T follicular helper cell (primary cell): ENCODE measurements at places on chromosomes 13 and 19.

DNA sequence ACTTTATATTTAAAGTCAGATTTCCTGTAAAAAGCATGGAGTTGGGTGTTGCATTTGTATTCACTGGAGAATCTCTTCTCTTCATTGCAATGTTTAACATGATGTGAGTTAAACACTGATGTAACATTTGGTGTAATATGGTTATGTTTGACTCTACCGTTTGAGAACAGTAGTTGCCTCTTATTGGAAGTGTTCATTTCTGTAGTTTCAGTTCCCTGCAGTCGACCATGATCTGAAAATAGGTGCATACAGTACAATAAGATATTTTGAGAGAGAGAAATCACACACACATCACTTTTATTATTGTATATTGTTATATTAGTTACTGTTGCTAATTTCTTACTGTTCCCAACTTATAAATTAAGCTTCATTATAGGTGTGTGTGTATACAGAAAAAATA lies 105.2 kb upstream of the SPACA7 start:
- DNase-seq, result no peak

- DNase-seq, result no peak
Observed at GRCh38 chr19:2032296-2032941, 16.9 kb upstream of the BTBD2 start.

DNA sequence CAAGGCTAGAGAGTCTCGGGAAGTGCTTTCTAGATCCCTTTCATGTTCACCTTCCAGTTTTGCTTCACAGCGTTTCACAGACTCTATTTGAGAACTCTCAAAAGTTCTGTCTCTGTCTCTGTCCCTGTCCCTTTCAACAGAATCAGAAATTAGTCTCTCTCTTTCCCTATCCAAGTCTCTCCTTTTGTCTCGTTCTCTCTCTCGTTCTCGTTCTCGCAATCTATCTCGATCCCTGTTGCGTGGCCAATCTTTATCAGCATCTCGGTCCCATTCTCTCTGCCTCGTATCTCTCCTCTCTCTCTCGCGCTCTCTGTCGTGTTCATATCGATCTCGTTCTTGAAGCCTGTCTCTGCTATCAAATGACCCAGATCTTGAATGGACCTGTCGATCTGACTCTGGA lies 85.0 kb downstream of the ZC3H13 start:
- DNase-seq, result no peak

DNA sequence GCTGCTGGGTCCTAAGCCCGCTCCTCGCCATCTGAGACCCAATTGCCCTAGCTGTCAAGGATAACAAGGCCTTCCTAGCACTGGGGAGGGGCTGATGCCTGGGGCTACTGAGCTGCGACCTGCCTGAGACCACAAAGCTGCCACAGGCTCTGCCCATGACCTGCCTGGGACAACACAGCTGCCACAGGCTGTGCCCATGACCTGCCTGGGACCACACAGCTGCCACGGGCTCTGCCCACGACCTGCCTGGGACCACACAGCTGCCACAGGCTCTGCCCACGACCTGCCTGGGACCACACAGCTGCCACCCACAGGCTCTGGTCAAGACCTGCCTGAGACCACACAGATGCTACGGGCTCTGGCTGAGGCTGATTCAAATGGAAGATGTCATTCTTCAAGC lies 54.8 kb downstream of the EPS15L1 start:
- no peak for DNase-seq

DNA sequence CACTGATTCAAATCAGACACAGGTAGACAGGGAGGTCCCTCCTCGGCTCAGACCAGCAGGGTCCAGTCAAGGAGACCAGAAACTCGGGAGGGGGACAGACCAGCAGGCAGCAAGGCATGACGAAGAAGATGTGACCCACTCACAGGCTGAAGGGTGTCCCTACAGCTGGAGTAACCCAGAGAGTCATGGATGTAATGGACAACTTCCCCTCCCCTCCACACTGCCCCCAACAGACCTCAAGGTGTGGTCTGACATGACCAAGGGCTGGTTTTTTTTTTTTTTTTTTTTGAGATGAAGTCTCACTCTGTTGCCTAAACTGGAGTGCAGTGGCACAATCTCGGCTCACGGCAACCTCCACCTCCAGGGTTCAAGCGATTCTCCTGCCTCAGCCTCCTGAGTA lies 34.1 kb downstream of the PBX4 start:
- no peak for DNase-seq

GRCh38 chr19:6521718-6522646 lies 8.8 kb upstream of the TNFSF9 start:
- DNase-seq, result peak; percentile 38

DNA sequence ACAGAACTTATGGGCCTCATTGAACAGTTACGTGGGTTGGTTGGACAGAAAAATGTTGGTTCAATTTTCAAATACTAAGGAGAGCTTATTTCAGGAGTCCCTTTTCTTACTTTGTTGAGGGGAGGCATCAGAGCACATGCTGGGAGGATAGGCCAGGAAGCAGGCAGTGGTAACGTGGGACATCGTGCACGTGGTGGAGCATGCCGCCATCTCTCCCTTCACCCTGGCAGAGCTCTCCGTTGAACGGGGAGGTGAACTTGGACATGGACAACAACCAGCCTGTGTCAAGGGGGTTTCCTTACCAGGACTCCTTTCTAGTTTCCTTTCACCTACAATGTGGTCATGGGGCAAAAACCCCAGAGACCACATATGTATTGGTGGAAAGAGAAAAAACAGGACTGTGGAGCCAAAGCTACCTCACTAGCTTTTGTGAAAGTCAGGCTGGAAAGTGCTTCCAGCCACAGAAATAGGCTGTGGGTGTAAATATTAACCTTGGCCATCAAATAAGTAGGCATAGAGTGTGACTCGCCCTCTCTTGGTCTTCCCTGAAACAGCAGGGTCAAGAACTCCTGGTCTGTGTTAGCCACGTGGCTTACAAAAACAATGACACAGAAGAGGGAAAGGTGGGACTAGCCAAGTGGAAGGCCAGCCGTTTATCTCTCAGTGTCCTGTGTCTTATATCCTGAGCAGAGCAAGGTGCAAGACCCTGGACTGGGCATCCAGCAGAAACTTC lies 14.4 kb downstream of the MICOS13 start:
- DNase-seq, result no peak

GRCh38 chr13:92864584-92865284 lies 361.9 kb upstream of the GPC6 start:
- DNase-seq, result no peak

DNA sequence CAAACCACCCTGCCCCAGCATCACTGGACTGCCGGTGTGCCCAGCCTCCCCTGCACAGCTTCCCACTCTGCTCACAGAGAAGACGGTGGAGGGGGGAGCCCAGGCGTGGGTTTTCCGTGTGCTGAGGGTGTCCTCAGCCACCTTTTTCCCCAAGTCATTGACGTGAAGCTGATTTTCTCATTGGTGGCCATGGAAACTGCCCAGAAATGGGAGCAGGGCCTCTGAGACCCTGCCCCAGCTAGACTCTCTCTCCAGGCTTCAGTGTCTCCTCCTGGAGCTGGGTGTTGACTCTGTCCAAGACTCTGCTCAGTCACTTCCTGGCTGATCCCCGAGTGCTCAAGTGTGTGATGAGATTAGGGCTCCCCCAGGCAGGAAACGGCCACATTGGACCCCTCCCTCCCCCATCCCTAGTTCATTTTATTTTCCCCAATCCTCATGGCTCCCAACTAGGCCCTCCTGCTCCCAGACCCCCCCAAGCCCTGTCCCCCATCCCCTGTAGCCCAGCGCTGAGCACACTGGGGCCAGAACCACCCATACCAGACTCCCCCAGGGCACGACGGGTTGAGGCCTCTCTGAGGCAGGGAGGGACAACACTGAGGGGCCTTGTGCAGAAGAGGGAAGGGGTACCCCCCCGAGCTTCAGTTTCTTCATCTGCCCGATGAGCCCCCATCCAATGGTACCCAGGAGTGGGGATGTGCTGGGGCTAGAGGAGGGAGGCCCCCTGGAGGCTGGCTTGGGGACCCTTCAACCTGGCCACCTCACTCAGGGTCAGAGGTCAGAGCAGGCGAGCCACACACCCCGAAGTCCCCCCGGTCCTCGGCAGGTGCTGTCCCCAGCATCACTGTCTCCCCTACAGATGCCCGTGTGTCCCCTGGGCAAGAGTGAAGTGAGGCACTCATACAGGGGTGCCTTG lies 1.2 kb upstream of the F2RL3 start:
- no peak for DNase-seq

DNA sequence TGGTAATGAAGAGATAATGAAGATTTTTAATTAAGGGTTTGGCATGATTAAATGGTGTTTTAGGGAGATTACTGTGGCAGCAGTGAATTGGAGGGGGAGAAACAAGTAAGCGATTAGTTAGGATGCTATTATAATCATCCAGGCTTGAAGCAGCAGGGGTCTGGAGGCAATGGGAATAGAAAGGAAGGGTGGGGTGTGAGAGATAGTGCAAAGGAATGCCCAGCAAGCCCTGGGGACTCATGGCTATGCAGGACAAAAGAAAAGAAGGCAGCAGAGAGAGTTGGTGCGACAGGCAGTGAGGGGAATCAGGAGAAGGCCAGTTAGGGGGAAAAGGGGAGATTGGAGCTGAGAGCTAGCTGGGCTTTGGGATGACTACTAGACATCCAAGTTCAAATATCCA lies 34.5 kb downstream of the SOX21 start:
- DNase-seq, result no peak

- DNase-seq, result no peak
Observed at GRCh38 chr19:45216667-45217066, 28.5 kb downstream of the EXOC3L2 start.

DNA sequence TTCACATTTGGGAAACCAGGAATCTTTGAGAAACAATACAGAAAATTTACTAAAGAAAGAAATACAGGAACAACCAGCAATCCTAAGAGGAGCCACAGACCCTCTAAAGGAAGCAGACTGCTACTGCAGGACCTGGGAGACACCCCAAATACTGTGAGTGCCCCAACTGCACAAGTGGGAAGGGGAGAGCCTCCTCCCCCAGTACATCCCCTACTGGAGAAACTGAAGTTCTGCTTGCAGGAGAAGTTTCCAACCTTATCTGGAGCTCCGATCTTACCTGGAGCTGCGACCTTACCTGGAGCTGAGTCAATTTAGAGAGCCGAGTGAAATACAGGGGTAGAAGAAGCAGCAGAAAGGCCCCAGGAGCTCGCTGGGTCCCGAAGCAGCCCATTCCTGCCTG lies 236.4 kb upstream of the SPRY2 start:
- DNase-seq, result no peak

DNA sequence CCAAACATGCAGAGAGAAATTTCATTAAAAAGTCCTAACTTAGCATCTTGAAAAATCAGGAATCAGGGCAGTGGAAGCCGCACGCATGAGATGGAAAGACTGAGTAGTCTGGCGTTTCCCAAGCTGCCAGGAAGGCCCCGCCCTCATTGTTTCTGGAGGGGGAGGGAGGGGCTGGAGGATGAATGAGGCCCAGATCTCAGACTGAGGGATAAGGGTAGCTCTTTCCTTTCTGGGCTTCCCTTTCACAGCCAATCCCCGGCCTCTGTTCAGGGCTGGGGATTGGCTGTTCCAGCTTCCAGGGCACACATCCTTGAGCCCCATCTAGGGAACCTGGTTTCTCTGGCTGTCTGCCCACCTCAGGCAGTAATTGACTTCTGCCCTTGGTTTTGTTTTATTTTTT lies 7.3 kb downstream of the C19orf53 start:
- no peak for DNase-seq

DNA sequence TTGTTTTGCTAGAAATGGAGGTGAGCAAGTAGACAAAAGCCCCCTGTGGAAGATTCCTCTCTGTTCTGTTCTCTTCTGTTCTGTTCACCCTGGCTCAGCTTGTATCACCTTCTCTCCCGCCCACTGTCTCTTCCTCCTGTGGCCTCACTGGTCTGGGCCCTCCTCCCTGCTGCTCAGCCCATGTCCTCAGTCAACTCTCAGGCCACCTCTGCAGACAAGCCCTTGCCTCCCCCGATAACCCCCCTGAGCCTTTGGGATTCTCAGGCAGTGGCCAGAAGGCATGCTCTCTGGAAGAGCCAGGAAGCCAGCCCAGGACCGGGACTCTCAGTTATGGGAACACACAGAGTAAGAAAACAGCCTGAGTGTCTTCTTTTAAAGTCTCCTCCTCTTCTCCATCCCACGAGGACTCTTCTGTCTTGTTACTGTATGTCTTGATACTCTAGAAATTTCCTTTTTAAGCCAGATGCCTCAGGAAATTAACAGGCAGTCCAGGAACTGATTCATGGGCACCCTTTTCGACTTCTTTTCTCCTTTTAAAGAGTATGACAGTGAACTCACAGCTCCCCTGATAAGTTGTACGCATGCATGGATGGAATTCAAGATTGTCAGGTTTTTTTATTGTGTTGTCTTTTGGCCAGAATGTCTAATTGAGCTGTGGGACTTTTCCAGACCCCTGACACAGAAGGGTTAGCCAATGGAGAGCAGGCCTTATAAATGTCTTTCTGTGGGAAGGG lies 33.7 kb downstream of the SHISA2 start:
- DNase-seq, result no peak

DNA sequence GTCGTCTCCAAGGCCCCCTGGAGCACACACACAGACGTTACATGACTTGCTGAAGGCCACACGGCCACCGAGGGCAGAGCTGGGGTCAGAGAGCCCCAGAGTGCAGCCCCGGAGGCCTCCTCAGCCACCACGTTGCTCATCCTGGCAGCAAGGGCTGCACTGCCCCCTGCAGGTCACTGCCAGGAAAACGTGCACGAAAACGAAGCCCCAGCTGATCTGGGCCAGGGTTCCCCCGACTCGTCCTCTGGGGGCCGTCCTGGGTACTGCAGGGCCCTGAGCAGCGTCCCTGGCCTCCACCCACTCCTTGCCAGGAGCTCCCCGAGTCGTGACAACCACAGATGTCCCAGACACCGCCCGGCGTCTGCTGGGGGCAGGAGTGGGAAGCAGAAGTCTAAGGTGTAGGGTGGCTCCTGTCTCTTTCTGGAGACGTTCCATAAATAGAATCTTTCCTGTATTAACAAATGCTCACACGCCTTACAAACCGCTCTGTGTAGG lies 3.4 kb downstream of the TPGS1 start:
- DNase-seq, result peak; percentile 88

GRCh38 chr19:46710687-46711086 lies 6.2 kb downstream of the PRKD2 start:
- DNase-seq, result no peak

DNA sequence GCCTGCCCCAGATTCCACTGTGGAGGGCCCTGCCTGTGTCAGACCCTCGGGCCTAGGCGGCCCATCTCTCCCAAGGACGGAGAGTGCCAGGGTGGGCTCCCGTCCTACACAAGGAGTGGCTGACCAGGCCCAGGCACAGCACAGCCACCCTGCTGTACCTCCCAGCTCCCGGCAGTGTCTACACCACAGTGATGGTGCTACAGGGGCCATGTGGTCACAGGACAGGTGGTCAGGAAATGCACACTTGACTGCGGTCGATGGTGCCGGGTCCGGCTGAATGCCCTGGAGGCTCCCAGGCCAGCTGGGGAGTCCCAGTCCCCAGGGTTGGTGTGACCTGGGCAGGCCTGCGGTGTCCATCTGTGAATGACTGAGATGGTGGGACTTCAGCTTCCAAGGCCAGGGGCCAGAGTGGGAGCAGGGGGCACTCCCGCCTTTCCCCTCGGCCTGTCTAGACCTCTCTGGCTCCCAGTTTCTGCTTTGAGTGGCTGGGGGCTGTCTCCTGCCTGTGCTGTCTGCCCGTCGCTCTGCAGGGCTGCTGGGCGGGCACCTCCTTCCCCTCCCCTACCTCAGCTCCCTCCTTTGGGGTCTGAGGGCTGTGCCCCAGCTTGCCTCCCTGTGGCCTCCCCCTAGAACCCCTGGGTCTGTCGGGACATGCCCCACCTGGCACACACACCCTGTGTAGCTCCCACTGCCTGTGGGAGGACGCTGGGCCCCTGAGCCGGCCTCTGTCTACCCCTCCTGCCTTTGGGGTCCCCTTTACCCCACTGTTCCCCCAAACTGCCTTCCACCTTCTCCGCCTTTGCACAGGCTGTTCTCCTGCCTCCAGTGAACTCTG lies 12.5 kb downstream of the DDA1 start:
- DNase-seq, result no peak
